PC-3 (cell line): ENCODE measurements at places on chromosomes 4 and X.
A peak's percentile ranks its signal among the peaks of the same experiment; 100 is the strongest.

DNA sequence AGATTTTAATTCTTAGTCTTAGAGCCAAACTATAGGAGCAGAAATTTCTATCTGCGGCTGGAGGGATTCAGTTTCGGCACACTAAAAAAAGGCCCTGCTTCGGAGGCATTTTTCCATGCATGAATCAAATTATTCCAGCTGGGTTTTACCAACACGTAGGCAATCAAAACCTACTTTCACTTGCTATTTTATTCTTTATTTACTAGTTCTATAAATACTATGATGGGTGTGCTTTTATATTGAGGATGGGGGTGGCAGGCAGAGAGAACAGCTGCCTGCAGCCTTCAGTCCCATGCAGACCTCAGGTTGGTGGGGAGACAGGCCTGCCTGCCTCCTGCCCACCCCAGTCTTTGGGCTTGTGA lies 609.8 kb downstream of the BCOR start:
- DNase-seq: no peak

GRCh38 chr4:10032625-10033024 lies 11.3 kb upstream of the SLC2A9 start:
- peak; percentile 77 for DNase-seq

DNA sequence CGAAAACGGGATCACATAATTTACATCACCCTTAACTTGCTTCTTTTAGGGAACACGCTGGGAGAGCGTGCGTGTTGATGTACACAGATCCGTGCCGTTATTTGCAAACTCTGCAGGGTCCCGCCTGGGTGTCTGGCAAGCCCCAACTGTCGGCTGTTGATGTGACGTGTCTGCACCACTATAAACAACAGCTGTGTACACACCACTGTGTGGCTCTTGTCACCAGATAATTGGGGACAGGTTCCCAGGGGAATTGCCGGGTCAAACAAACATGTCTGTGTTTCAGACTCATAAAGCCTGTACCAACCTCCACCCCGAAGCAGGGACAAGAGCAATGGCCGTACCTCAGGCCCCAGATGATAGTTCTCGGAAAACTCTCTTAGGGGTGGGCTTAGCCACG lies 105.0 kb upstream of the AFAP1 start:
- DNase-seq: no peak

DNA sequence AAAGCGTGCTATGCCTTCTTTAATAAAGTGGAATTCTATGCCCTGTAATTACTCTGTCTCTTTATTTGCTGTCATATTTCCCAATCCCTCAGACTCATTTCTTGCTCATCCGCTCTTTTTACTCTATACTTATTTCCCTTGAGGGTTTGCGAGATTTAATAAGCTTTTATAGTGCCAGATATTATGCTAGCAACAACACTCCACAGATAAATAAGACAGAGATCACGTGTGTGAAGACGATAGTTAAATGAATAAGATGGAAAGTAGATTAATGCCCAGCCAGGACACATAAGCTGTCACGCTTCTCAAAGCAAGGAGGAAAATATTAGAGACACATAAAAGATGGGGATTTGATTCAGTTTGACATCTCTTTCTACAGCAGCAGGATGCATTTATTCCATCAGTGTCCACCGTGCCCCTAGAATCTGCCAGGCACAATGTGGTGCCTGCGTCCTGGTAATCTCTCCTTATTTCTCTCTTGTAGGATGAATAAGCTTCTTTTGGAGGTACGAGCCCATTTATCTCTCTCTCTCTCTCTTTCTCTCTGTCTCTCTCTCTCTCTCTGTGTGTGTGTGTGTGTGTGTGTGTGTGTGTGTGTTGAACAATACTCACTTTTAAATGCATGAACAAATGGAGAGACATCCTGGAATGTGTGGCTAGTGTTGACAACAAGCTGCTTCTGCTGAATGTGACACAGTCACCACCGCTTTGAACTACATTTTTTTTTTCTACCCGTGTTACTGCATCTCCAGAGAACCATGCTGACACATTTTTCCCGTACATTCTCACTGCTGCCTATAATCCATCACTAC lies 48.2 kb downstream of the TMEM156 start:
- no peak for DNase-seq

DNA sequence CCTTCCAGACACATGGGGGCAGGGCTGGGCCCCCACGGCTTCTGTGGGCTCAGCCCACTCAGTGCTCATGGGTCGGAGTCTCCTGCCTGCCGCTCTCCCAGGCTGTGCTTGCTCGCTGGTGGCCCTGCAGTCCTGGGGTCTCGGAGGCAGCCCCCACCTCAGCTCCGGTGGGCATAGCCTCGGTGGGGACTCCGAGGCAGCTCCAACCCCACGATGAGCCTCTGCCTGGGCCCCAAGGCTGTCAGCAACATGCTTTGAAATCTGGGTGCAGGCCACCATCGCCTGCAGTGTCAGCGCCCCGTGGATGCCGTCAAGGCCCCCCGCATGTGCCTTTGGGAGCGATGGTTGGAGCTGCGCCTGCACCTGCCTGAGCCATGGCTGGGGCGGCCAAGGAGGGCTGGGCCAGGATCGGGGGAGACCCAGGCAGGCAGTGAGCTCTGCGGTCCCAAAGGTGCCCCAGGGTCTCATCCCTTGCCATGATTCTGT lies 30.2 kb upstream of the SPON2 start:
- DNase-seq: no peak

GRCh38 chr4:122583906-122584305 lies 37.0 kb downstream of the IL21 start:
- no peak for DNase-seq

GRCh38 chr4:164571593-164572390 lies 182.1 kb upstream of the SMIM31 start:
- peak; percentile 31 for DNase-seq

- DNase-seq: peak; percentile 55
Observed at GRCh38 chr4:137226900-137227299, 305.4 kb downstream of the PCDH18 start.

DNA sequence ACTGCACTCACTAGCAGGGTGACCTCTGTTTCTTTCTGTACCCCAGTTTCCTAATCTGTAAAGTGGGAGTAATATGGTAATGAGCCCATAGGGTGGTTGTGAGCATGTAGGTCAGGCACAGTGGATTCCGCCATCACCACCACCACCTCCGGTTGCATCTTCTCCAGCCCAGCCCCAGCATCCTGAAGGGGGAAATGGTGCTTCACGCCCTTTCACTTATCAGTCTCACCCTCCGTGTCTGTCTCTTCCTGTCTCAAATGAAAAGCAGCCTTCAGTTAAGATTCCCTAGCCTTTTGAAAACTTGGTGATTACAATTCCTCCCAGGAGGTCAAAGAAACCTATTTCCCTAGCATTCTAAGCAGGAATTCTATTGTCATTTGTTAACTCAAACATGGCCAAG lies 16.9 kb upstream of the XPNPEP2 start:
- DNase-seq: no peak

DNA sequence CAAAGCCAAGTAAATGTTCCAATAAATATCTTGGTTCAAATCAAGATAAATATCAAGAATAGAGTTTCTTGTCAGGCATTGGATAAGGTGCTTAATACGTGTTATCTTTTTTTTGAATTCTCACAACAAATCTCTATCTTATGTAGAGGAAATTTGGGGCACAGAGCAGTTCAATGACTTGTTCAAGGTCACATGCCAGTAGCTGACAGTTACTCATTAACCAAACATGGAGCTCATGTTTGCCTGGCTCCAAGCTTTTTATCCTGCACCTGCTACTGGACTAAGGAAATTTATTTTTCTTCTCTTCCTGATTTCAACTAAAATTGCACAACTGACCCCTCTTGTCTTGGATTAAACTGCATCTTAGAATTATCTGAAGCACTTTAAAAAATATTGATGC lies 76.3 kb downstream of the ATP10D start:
- DNase-seq: no peak

GRCh38 chrX:31981546-31982062 lies 909.8 kb upstream of the FTHL17 start:
- DNase-seq: no peak

DNA sequence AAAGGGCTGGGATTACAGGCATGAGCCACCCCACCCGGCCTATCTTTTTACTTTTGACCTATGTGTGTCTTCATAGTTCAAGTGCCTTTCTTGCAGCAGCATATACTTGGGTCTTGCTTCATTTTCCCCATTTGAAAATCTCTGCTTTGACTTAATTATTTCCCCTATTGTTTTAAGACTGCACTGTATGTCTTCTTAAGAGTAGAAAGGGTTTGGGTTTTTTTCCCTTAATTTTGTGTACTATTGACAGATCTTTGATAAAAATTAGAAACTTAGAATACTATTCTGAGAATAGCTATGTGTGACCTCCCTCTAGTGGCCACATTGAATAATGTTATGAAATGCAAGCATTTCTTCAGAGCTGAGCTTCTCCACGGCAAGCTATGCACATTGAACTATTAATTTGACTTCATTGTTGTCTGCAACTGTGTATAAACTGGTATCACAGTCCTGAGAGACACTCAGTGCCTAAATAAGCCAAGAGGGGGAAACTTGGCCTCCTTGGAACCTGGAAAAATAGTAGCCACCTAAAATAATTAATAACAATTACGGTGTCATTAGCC lies 8.7 kb upstream of the SLC25A4 start:
- peak; percentile 69 for DNase-seq

DNA sequence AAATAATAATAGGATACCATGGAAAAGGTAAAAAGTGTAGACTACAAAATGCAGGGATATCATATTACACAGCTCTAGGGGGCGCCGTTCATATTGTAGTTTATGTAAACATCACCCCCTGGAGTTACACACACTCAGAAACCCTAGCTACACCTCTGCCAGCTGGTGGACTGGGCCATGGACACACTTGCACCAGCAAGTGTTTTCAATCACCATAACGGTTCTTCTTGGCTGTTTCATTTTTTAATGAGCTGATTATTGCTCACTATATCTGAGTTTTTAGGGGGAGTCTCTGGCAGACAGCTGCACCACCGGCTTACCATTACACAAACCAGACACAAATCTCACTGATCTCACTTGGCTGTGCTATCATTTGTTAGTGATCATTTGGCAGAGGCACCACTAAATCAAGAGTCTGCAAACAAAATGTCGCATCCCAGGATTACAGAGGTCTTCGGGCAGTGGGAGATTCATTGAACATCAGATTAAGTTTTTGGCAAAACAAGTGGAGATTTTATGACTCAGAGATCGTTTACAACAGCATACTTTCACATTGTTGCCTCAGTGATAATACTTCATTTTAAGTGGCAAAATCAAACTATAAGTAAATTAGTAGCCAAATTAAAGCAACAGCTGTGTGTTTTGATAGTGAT lies 185.7 kb downstream of the UNC5C start:
- DNase-seq: peak; percentile 12

- no peak for DNase-seq
Observed at GRCh38 chr4:8038719-8039251, 99.1 kb upstream of the AFAP1 start.

DNA sequence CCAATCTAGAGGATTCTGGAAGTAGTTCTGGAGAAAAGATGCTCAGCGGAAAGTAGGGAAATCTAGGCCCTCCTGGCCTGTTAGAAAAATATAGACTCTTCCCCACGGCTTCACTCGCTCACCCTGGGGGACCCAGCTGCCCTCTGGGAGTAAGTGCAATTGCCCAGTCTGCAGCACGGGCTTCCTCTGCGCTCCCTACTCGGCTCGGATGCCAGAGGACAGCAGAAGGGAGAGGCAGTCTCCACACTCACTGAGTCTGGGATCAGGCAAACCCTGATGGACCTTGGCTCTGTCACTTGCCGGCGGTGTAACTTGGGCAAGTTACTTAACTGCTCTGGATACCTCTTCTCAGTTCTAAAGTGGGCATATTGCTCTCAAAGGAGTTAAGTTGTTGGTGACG lies 2.1 kb downstream of the SHISA3 start:
- peak; percentile 2 for DNase-seq

DNA sequence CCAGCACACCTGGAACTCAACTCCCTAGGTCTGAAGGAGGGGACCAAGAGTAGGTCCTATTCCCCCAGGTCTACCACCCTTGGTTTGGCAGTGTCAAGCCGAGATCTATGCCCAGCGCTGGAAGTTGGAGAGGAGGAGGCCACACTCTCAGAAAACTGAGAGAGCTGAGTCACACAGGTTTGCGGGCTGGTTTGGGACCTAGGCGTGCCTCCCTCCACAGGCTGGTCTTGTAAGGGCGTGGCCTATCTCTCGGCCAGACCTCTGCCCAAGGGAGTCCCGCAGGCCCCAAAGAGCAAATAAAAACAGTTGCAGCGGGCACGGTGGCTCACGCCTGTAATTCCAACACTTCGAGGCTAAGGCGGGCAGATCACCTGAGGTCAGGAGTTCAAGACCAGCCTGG lies 52.9 kb upstream of the INTU start:
- DNase-seq: no peak

DNA sequence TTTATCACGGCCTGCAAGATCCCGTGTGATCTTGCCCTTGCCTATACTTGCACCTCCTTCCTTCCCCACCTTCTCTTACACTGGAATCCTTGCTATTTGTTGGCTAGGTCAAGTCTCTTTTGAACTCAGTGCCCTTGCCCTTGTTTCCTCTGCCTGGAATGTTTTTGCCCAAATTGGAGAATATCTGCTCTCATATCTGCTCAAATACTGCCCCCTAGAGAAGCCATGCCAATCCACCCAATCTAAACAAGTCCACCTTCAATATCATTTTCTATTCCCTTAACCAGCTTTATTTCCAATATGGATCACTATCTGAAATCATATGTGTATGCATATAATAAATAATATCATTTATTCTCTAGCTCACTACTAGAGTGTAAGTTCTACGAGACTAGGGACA lies 1044.2 kb upstream of the FTHL17 start:
- DNase-seq: no peak

DNA sequence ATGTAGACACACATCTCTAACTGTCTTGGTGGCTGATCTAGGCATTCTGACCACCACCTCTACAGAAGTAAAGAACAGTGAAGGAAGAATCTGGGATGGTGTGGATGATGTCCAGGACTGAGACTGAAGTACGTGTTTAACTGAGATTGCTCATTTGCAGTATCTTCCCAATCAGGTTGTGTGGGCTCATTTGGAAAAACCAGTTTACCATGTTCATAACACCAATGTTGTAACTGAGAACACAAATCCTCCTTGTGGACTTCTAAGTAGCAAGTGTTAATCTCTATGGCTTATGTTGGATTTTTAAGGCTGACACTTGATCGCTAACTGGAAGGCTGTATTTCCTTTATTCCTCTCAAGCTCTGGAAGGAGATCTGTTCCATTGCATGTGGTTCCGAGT lies 144.7 kb downstream of the ZNF518B start:
- DNase-seq: no peak

- no peak for DNase-seq
Observed at GRCh38 chr4:38536716-38537115, 127.3 kb upstream of the KLF3 start.

GRCh38 chrX:138897621-138898492 lies 186.3 kb upstream of the FGF13 start:
- peak; percentile 79 for DNase-seq

DNA sequence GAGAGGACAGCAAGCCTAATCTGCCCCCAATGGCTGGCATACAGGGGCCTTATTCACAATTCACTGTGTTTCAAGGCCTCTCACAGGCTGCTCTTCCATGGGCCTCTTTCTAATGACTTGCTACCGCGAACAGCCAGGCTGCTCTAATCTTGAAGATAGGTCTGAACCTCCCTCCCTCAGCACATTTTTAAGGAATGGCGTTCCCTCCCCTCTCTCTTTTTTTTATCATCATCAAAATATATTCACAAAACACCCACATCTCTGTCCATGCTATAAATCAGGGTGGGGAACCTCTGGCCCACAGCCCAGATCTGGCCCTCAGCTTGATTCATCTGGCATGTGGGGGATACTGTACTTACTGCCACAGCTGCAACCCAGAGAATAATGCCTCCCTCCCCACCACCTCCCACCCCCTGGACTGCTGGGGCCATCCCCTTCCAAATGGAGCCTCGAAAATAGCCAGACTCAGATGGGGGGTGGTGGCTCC lies 76.2 kb upstream of the PLAC1 start:
- DNase-seq: no peak

GRCh38 chr4:86970447-86971354 lies 35.9 kb downstream of the AFF1 start:
- DNase-seq: peak; percentile 47
